Spinal cord (tissue), 10 donors: ENCODE measurements at places on chromosomes 4 and X. TPM values are rescaled to one million over a fixed set of nuclear protein-coding genes. Genes with fewer than 3 reads are reported as not detected.

Gene UGT2B11
- total RNA-seq: not detected

Gene JCHAIN
- total RNA-seq: 1.7 TPM

Gene CPE
- 592 TPM for total RNA-seq

Gene KLB
- 0.06 TPM for total RNA-seq

Gene CCKAR
- 3.5 TPM for total RNA-seq

Gene ASB5
- total RNA-seq: not detected

Gene TCEAL6
- total RNA-seq: 6.2 TPM
